GM12864 (cell line): ENCODE measurements at places on chromosomes 6 and 20.

GRCh38 chr20:10954908-10955580 lies 281.2 kb upstream of the JAG1 start:
- no peak for DNase-seq

- no peak for DNase-seq
Observed at GRCh38 chr20:64063389-64064144, 569 bp downstream of the TCEA2 start.

DNA sequence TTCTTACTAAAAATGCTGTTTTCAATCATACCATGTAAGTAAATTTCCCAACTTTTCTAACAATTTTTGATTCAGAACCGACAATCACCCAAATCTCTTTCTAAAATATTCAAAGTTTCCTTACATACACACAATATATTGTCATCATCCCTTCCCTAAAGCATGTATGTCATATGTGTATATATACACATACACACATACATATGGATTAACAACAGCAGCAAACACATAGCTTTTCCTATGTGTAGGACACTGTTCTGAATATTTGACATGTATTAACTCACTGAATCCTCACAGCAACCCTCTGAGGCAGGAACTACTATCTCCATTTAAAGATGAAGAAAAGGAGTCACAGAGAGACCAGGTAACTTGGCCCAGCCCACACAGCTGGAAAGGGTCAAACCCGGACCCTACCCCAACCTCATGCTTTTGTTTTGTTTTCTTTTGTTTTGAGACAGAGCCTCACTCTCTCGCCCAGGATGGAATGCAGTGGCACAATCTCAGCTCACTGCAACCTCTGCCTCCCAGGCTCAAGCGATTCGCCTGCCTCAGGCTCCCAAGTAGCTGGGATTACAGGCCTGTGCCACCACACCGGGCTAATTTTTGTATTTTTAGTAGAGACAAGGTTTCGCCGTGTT lies 7.2 kb downstream of the FYN start:
- DNase-seq: no peak

GRCh38 chr6:91877994-91878393 lies 1291.1 kb upstream of the MAP3K7 start:
- DNase-seq: no peak

DNA sequence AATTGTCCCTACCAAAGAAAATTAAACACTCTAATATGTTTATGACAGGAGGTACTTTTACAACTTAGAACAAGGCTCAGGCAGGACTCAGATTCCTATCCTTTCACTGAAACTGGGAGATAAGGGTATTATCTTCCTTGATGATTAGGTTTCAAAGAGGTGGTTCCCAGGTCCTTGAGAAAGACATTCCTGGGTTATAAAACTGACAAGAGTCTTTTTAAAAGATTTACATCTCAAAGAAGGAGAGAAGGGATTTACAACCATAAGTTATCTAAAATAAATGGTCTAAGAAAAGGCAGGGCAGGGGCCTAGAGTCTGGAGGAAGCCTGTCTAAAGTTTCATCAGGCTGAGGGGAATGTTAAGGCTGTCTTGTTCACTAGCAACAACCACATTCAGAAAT lies 1492.5 kb downstream of the HACE1 start:
- DNase-seq: no peak

GRCh38 chr20:5181958-5182357 lies 55.1 kb downstream of the CDS2 start:
- no peak for DNase-seq

DNA sequence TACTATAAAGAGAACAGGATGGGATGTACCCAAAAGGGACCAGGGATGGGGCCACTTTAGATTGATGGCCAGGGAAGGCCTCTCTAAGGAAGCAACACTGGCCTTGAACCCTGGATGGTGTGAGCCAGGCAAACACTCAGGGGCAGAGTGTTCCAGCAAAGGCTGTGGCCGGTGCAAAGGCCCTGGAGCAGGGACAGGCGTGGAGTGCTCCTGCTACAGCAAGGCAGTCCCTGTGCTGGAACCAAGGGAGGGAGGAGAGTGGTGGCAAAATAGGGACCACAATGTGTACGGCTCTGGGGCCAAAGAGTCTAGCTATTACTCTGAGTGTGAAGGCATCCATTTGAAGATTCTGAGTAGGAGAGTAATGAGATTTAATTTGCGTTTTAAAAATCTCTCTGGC lies 131.6 kb downstream of the BMP7 start:
- no peak for DNase-seq
